ENCODE measurements at places on chromosomes 1 and 21.

GRCh38 chr1:237492359-237492758 is 398.4 kb downstream of the ZP4 start:
- DNase-seq = no peak

DNA sequence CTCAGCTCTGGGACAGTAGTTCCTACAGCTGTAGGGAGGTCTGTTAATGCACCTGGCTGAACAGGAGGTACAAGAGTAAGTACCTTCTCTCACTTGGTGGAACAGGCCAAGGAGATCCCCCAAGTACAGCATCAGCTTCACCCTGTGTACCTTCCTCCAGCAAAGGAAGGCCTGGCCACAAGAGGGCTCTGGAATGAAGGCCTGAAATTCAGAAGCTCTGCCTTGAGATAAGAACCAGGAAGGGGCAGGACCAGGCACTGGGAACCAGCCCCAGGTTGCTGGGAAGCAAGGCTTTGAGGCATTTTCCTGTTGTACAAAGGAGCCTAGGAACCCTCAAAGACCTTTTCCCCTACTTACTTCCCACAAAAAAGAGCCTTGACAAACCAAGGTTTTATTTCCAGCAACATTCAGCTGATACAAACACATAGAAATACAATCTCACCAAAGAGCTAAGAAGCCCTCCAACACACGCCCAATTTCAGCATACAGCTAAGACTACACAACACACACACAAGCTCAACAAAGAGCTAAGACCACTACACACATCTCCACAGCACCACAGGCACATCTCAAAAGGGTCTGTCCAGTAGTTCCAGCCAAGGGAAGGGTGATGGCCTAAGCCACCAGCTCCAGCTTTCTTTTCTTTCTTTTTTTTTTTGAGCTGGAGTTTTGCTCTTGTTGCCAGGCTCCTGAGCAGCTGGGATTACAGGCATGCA is 23.5 kb downstream of the F11R start:
- DNase-seq = peak; percentile 58

DNA sequence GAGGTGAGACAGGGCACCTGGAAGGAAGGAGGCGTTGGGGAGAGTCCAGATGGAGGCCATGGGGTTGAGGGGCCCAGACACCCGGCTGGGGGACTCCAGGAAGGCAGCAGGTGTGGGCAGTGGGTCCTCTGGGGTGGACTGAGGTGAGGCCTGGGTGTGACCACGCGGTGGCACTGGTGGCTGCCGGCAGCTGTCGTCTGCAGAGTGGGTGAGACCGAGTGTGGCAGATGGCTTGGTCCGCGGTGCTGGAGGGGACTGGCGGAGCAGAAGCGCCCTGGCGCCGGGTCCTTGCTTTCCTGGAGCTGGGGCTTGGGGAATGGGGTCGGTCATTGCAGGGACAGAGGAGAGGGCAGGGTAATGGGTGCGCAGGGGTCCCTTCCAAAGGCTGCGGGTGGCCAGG is 12.5 kb downstream of the AGRN start:
- DNase-seq = no peak

GRCh38 chr1:236980673-236981072 is 23.6 kb downstream of the MT1HL1 start:
- DNase-seq = no peak

DNA sequence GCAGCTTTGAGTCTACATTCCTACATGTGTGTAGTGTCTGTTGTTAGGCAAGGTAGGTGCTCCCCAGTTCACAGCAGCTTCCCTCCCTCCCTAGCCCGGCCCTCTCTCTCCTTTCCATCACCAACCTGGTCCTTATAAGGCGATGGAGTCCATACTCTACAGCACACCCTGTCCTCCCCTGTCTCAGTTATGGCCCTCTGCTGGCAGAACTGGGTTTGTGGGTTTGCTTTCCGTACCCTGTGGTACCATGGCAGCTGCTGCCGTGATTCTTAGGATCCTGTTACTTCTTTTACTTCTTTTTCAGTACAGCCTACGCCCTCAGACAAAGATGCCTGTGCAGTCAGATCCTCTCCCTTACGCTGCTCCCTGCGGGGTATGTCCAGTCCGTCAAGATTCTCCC is 31.7 kb downstream of the AK5 start:
- peak; percentile 8 for DNase-seq

DNA sequence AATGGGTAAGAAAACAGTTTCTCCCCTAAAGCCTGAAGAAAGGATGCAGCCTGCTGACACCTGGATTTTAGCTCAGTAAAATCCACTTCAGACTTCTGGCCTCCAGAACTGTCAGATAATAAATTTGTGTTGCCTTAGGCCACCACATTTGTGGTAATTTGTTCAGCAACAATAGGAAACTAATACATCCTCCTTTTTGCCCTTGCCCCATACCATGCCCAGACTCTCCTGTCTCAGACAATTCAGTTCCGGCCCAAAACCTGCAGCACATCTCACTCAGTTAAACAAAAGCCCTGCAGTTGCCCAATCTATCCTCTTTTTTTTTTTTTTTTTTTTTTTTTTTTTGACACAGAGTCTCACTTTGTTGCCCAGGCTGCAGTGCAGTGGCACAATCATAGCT is 25.8 kb downstream of the SMIM12 start:
- no peak for DNase-seq

DNA sequence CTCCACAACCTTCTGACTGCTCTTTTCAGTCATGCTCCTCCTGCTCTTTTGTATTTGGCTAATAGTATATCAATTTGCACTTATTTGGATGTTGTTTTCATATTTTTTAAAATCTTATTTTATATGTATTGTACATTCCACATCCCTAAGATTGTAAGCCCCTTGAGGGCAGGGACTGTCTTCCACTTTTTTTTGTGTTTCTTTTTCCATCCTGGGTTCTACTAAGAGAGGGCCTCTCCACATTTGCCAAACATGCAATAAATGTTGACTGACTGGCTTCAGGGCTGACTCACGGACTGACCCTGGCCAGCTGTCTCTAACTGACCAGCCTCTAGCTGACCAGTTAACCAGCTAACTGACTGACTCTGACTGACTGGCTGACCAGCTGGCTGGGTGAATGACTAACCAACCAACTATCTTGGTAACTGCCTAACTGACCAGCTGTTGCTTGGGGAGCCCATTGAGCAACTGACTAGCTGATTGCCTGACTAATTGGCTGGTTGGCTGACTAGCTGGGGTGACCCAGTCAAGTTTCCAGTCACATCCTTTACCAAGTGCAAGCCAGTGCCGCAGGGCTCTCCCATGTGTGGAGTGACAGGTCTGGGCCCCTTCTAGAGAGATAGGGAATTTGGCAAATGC is 16.1 kb downstream of the CSF1 start:
- no peak for DNase-seq

DNA sequence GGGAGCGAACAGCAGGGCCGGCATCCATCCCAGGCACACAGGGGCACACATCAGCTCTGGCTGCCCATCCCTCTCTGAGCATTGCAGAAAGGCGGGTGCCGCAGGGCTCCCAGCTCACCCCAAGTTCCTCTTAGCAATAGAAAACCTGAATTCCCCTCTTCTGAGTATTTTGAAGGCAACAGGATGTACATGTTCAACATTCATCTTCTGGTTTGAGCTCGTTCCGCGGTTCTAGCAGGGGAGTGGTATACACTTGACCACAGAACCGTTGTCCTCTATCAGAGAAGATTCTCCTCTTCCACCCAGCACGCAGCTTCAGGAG is 23.6 kb downstream of the ACTA1 start:
- DNase-seq = no peak

DNA sequence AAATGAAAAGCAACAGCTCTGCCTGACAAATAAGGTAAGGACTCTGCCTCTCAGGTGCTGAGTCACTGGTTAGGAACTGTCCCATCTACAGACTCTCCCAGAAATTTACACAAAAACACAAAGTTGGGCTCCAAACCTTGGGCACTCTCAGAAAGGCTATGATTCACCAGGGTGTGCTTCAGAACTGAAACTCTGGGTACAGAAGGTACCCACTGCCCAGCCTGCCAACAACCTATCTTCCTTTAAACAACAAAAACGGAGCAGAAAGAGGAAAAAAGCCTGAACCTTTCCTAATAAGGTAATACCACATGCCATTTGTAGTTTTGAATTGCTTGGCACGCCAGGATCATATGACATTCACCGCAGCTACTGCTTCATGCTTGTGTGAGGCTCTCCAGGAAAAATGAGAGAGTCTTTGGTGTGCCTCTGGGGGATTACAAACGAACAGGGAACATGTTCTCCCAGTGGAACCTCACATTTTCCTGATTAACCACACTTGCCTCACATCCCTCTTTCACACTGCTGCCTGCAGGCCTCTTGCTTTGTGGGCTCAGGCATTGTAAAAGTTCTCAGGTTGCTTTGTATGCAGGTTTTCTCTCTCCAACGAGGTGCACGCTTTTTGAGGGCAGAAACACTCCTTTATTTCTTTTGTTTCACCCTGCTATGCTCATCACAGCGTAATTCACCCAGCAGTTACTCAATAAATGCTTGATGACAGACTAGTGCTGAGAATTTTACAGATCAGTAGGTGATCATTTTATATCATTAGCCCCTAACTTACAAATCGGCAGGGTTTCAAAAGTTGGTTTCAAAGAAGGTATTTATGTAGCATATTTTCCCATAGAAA is 65.1 kb downstream of the GADD45A start:
- no peak for DNase-seq

GRCh38 chr1:208874915-208875314 is 630.7 kb upstream of the PLXNA2 start:
- no peak for DNase-seq

- peak; percentile 78 for DNase-seq
These were observed 4.4 kb upstream of the BARHL2 start for GRCh38 chr1:90721210-90722194.

Measured in DND-41 (cell line).